ENCODE measurements at places on chromosomes 11 and 22. TPM values are rescaled to one million over a fixed set of nuclear protein-coding genes. Genes with fewer than 3 reads are reported as not detected.

GRCh38 chr11:10107497-10107896 is 186.5 kb downstream of the SBF2 start:
- no peak for DNase-seq

GRCh38 chr11:68259122-68259959 is 12.4 kb downstream of the C11orf24 start:
- DNase-seq: no peak

DNA sequence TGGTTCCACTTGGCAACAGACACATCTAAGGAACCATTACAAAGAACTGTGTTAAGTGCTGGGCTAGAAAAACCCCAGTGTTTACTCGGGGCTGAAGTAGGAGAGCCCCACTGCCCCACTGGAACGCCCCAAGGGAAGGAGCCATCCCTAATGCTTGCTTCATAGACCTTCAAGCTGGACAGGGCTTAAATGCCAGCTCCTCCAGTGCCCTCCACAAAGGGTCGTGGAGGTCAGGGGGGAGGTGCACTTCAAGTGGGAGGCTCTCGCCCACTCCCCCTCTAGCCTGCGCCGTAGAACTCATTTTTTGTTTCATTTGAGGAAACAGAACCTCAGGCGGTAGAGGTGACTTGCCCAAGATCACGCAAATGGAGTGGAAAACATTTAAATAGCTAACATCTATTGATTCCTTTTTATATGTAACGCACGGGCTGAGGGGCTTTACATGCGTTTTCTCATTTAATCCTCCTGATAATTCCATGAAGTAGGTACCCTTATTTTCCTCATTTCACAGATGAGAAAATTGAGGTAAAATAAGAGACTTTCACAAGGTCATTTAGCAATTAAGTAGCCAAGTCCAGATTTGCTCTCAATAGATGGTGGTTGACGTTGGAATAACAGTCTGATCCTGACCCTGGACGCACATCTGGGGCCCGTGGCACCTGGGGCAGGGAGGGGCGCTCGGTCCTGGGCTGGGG is 545 bp upstream of the ZDHHC13 start:
- DNase-seq: no peak

- DNase-seq: no peak
These were observed 16.4 kb downstream of the C1QTNF6 start for GRCh38 chr22:37171662-37172061.

DNA sequence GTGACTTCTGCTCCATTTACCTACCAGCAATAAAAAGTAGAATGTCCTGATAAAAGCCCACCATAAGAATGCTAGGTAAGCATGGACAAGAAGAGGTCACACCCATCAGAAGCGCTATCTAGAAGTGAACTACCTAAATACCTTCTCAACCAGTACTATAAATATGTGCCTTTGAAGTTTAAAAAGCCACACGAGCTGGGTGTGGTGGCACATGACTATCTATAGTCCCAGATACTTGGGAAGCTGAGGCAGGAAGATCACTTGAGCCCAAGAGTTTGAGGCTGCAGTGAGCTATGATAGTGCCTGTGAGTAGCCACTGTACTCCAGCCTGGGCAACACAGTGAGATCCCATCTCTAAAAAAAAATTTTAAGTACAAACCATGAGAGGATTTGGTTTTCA is 66.7 kb downstream of the PACSIN2 start:
- DNase-seq: no peak

GRCh38 chr11:34226210-34226609 is 120.8 kb downstream of the NAT10 start:
- DNase-seq: no peak

Gene RIC3
- 1.1 TPM for total RNA-seq

Gene CREB3L1
- total RNA-seq: 15.4 TPM

Gene CST6
- total RNA-seq: not detected

Gene FGF3
- total RNA-seq: not detected

Gene EI24
- total RNA-seq: 81.6 TPM

Gene TTC28
- 5.5 TPM for total RNA-seq

All from A172 (cell line).